ENCODE measurements at places on chromosomes 2 and 18. TPM values are rescaled to one million over a fixed set of nuclear protein-coding genes. Genes with fewer than 3 reads are reported as not detected.
A peak's percentile ranks its signal among the peaks of the same experiment; 100 is the strongest.

DNA sequence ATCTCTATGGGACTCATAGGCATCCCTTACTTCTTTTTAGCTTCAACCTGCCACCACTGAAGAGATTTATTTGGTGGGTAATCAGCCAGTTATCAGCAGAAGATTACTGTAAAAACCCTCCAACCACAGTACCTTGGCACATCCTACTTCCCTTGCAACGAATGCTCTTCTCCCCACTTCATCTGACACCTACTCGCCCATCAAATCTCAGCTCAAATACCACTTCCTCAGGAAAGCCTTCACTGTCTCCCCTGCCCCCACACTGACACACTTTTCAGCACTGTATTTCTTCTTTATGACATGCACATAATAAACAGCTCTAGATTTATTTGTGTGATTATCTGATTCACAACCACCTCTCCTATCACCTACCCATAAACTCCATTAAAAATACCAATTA, 3.1 kb downstream of the KDSR start:
- DNase-seq = no peak

GRCh38 chr2:237345891-237346640, 67.9 kb downstream of the COL6A3 start:
- DNase-seq = peak; percentile 28

GRCh38 chr2:214651451-214651850, 158.0 kb downstream of the BARD1 start:
- peak; percentile 11 for DNase-seq

- no peak for DNase-seq
Observed at GRCh38 chr2:75222527-75222926, 23.2 kb upstream of the TACR1 start.

GRCh38 chr2:57569396-57569795, 477.2 kb upstream of the VRK2 start:
- DNase-seq = no peak

GRCh38 chr2:221102896-221103688, 469.0 kb downstream of the EPHA4 start:
- DNase-seq = no peak

- no peak for DNase-seq
Observed at GRCh38 chr2:197208841-197209240, 101.7 kb downstream of the ANKRD44 start.

DNA sequence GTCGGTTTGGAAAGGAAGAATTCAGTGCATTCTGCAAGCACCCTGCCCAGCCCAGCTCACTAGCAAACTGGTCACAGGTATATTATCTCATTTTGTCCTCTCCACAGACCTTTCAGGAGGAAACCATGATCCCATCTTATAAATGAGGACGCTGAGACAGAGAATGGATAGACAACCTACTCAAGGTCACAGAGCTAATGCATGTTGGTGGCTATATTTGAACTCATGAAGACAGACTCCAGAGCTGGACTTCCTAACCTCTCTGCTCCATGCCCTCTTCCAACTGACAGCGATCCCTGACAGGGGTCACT, 29.5 kb downstream of the SERPINB5 start:
- no peak for DNase-seq

DNA sequence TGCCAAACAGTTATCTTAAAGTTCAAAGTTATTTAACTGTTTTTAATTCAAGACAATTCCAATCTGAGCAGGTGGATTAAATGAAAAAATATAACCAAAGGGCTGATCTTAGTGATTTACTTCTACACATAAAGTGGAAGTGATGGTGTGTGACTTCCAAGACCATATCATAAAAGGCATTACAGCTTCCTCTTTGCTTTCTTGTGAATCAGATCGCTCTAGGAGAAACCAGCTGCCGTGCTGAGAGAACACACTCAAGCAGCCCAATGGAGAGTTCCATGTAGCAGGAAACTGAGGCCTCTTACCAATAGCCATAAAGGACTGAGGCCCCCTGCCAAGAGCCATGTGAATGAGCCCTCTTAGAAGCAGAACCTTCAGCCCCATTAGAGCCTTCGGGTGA, 197.4 kb downstream of the NBAS start:
- no peak for DNase-seq

GRCh38 chr2:65464604-65465003, 32.2 kb upstream of the SPRED2 start:
- no peak for DNase-seq

DNA sequence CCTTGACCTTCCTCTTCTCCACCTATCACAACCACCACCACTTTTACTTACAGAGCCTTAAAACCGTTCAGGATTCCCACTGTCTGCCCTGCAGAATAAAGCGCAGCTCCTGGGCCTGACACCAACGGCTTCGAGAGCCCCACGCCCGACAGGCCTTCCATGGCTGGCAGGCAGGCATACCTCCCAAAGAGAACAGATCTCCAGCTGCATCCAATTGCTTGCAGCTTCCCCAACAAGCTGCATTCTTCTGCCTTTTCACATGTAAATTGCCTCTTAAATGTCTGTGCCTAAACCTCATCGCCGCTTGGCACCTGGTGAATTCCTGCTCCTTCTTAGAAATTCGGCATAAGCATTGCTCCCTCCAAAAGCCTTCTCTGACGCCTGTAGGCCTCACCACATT, 31.5 kb upstream of the FAM124B start:
- no peak for DNase-seq

GRCh38 chr2:138676619-138677021, 103.6 kb downstream of the NXPH2 start:
- peak; percentile 22 for DNase-seq

- DNase-seq = no peak
Observed at GRCh38 chr18:3262234-3263131, 550 bp downstream of the MYL12B start.

DNA sequence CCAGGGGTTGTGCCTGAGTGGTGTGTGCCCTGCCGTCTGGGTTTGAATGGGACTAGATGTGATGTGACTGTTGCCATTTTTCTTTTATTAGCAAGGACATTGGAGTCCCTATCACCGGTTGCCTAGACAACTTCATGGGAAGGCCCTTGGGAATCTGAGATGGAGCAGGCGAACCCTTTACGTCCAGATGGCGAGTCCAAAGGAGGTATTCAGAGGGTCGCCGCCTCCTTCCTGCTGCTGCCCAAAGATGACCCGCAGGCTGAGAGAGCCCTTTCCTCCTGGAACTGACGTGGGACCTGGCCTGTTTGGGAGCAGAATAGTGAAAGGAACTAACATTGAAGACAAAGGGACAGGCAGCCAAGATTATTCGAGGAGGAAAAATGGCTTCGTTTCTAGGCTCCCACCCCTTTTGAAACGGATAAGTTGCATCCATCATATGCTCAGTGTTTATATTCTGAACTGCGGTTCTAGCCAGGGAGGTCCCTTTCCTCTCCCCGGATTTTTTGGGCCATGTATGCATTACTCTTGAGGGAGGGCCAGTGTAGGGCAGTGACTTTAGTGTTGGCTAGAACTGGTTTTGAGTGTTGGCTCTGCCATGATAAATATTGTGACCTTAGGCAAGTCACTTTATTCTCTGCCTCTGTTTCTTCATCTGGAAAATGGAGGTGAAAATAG, 673 bp downstream of the CENPO start:
- DNase-seq = no peak

DNA sequence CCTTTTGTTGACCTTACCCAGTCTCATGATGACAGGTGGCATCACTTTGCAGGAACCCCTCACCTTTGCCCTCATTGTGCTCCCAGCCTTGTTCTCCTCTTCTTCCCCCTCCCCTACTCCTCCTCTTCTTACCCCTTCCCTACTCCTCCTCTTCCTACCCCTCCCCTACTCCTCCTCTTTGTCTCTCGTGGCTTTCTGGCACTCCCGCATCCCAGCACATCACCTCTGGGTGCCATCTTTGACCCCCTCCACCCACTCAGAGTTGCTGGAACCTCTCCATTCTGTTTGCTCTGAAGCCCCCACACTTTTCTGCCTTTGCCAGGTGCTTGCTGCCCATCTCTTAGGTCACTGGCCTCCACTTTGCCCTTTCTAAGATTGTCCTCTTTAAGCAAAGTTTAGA, 17.1 kb downstream of the UBE2F start:
- DNase-seq = no peak

DNA sequence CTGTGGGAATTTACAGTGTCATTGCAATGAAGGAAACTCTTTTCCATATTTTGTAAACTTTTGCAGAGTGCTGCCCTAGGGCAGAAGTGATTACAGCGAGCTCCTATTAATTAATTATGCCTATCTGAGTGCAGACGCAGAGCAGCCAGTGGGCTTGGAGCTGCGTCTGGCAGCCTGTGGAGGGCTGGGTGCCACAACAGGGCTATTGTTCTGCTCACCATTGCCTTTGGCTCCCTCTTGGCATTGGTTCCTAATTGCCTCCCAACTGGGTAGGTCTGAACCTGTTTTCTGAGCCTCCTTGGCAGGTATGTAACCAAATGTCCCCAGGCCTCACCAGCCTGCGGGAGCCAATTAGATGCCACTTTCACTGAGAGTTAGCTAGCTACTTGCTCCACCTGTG, 25.6 kb upstream of the ITGB6 start:
- DNase-seq = peak; percentile 89

- DNase-seq = no peak
Observed at GRCh38 chr2:33839791-33840190, 240.7 kb upstream of the FAM98A start.

DNA sequence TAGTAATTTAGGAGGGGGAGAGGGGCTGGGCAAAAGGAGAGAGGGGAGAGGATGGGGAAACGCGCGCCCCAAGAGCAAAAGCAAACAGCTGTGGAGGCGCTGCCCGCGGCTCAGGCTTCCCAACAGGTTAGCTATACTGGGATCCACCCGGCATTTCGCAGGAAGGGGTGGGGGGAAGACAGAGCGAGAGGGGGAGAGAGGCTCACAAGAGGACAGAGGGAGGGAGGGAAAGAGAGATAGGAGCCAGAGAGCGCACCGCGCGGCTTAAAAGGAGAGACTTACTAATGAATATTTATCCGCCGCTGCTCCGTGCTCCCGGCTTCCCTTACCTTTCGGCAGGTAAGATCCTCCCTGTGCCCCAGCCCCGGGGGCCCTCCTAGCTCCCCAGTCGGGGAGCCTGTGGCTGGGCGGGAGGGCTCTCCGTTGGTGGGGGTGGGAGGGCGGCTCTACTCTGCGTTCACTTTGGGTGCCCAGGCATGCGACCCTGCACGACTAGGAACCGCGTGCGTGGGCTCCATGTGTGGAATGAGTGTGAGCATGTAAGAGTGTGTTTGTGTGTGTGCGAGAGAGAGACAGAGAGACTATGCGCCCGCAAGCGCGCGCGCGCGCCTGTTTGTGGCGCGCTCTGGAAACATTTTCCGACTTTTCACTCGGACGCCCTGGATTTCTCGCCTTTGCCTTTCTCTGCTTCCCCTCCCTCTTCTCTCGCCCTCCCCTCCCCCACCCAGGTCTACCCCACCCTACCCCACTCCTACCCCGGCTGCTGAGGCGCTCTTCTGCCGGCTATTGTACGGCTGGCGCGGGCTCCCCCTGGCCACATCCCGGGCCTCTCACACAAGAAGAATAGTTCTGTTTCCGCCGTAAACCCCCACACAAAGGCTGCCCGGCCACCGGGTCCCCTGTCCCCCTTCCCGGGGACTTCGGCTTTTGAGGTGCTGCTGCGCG, 7.2 kb upstream of the SIX3 start:
- no peak for DNase-seq

- no peak for DNase-seq
Observed at GRCh38 chr2:213733893-213734292, 449.6 kb downstream of the SPAG16 start.

- no peak for DNase-seq
Observed at GRCh38 chr2:39144416-39144815, 23.6 kb upstream of the SOS1 start.

DNA sequence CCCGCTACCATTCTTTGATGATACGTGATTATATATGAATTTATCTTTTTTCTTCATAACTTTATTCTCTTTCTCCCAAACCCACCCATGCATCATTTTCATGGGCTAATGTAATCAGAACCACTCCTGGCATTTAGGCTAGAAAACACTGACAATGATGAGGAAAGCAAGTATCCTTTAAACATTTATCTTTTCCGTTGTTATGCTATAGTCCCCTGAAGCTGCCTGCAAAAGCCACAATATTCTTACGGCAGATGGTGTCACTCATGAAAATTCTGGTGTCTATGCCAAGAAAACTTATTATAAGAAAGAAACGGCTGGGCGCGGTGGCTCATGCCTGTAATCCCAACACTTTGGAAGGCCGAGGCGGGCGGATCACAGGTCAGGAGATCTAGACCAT, 221.8 kb upstream of the CTAGE1 start:
- no peak for DNase-seq

- no peak for DNase-seq
Observed at GRCh38 chr2:211941216-211941747, 597.3 kb downstream of the ERBB4 start.

- DNase-seq = no peak
Observed at GRCh38 chr2:115163572-115163971, 721.1 kb downstream of the DPP10 start.

The MAP3K19 gene
- total RNA-seq = not detected

The TTN gene
- total RNA-seq = 0.05 TPM

The IL1RN gene
- total RNA-seq = 0.39 TPM
